PC-3 (cell line): ENCODE measurements at places on chromosomes 13 and 19.
A peak's percentile ranks its signal among the peaks of the same experiment; 100 is the strongest.

DNA sequence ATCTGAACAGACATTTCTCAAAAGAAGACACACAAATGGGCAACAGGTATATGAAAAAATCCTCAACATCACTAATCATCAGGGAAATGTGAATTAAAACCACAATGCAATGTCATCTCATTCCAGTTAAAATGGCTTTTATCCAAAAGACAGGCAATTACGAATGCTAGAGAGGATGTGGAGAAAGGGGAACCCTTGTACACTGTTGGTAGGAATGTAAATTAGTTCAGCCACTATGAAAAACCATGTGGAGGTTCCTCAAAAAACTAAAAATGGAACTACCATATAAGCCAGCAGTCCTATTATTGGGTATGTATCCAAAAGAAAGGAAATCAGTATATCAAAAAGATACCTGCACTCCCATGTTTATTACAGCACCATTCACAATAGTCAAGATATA, 24.7 kb upstream of the ZC3H13 start:
- no peak for DNase-seq

DNA sequence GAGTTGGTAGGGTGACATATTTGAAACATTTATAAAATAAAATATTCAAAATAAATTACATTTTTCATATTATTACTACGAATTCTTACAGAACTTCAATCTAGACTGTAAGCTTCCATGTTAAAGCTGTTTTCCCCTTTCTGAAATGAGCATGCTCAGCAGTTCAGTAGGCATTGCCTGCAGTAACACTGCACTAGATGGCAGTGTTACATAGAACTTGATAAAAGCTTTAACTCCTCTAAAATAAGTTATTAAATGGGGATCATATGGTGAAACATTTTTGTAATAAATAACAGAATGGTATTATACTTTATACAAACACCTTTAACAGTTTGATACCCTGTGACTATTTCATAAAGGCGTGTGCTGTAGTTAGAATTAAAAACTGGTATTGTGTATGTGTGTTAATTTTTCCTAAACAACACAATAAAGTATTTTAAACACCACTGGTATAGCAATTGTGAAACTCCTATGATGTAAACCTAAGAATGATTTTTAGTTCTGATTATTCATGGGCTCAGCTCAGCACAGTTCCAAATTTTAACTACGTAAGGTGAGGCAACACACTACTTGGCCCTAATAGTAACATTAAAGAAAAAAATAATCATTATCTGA, 11.6 kb upstream of the GPR18 start:
- DNase-seq: peak; percentile 48

DNA sequence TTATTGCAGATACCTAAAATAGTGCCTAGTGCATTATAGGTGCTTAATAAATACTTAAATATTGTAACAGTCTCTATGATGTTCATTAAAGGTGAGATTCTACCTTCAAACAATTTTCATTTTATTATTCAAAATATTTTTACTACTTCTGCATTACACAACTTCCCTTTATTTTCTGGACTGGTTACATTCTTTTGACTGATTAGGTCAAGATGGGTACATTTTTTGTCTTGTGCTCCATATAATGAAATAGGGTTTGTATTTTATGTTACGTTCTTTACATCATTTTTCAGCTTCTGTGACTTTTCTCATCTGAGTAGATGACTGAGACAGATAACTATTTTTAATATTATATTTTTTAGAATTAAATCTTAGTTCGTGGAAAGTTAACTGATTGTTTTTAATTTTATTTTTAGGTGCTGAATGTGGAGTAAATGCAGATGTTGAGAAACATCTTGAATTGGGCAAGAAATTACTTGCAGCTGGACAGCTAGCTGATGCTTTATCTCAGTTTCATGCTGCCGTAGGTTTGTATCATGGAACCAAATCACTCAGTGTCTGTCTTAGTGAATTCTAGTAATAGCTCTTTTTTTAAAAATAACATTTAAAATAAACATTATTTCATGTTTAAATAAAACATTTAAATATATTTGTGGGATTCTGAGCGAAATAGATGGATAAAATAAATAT, 32.0 kb downstream of the DNAJC3 start:
- no peak for DNase-seq

DNA sequence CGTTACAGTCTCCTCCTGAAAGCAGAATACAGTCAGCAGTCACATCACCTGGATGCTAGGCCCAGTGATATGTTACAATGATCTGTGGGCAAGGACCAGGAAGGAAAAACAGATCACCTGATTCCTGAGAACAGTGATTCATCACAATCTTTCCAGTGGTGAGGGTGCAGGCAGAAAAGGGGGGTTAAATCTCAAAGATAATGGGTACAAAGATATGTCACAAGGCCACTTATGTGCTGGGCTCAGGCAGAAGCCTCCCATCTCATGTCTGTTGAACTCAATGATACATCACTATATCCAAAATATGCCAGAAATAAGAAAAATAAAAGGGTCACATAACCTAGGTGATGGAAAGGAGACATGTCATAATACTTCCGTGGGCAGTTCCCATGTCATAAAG, 10.8 kb upstream of the ZNF91 start:
- no peak for DNase-seq

- no peak for DNase-seq
These were observed 11.5 kb downstream of the HIPK4 start for GRCh38 chr19:40378509-40378908.
